Vagina (tissue), 2 donors: ENCODE measurements at places on chromosomes 5 and 9.

DNA sequence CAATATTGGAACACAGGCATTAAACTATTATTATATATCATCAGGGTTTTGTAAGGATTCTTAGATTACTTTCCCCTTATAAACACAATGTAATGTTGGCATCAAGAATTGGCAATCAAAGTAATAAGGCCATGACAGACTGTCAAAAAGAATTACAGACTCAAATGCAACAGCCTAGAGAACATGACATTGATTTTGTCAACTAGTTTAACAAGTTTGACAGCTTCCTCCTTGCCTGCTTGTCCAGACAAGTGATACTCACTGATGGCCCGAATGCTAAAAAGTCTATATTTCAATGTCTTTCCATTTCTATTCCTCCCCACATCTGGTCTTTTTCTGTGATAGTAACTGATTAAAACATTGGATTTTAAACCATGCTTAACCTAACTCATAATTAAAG, 6.4 kb upstream of the ANKRD31 start:
- no peak for DNase-seq

GRCh38 chr5:44991693-44992092, 182.9 kb downstream of the MRPS30 start:
- DNase-seq: no peak

DNA sequence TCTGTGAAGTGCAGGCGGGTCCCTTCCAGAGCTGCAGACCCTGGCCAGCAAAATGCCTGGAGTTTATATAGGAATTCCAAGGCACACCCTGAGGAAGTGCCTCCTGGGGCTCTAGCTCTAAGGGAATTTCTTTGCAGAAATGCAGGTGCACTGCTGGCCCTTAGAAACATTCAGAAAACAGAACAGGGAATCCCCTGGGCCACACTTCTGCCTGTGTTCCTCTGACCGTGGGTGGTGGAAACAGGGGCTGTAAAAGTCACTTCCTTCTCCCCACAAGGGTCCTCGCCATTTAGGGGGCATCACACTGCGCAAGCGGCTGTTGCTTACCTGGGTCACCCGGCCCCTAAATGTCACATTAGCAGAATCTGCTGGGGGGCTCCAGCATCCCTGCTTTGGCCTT, 140.8 kb upstream of the TBC1D2 start:
- no peak for DNase-seq

GRCh38 chr9:69899491-69899890, 78.9 kb downstream of the CFAP95 start:
- no peak for DNase-seq

DNA sequence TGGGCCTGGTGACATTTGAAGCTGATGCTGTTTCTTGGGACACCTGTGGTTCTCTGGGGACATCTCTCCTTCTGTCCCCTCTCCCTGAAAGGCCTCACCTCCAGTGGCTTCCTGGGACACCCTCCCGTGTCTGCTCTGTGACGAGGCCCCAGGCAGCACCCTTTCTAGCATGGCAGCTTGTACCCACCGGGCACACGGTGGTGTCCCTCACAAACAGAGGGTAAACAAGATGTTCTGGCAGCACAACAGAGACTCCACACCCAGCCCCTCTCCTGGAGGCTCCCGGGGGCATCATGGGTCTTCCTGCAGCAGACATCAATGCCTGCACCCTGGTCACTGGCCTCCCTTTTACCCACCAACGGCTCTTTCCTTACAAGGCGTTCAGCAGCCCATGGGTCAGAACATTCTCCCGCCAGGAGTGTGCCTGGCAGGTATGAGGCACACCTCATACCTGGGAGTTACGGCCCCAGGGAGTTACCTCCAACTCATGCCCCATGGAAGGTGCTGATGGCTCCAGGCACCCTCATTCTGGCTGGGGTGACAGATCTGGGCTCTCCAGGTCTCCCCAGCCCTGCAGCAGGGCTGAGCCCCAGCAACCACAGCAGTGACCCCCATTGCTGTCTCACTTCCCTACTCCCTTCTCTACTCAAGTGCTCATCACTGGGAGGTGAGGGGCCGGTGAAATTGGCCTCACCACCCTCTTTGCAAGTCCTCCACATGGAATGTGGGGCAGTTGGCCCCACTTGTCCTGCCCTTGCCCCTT, 51.1 kb downstream of the BARX1 start:
- DNase-seq: no peak

DNA sequence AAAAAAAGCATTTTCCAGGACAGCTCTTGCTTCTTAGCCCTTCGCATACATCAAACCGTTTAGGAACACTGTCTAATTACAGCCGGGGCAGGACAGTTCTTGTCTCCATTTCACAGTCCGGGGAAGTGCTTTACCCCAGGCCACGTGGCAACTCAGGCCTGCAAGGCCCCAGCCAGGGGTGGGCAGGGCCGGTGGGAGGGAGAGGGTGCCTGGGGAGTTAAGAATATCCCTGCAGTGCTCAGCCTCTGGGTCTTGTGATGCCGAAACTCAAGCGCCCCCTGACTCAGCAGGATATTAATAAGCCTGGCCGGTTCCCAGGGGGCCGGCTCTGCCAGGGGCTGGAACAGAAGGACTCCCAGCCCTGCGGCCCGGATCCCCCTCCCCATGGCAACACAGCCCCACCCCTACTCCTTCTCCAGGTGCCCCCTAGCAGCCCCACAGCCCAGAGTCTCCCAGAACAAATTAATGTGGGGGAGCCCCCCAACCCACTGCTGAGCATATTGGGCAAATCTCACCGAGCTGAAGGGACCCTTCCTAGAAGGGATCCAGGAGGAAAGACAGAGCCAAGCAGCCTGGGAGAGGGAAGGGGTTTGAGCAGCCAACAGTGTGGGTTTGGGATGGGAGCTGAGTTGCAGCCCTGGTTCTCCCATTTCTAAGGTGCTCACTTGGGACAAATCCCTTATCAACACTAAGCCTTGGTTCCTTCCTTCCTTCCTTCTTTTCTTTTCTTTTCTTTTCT, 45.3 kb downstream of the PLPP7 start:
- no peak for DNase-seq

DNA sequence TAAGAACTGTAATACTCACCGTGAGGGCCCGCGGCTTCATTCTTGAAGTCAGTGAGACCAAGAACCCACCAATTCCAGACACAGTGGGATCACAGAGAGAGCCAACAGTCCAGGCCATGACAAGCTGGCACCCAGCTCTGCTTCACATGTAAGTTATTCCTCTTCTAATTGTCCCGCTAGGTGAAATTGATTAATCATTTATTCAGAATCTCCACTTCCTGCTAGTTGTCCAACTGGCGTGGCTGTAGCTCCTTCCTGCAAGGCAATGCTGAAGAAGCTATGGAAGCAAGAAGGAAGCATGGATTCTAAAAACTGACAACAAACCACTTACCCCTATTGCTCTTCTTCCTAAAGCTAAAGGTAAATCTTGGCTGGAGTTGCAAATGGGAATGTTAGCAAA, 30.0 kb upstream of the GLRX start:
- no peak for DNase-seq
